Activated CD4-positive, alpha-beta memory T cell treated with anti-CD3 and anti-CD28 coated beads for 36 hours (primary cell): ENCODE measurements at places on chromosomes 2 and 18. TPM values are rescaled to one million over a fixed set of nuclear protein-coding genes. Genes with fewer than 3 reads are reported as not detected.

The GYPC gene
- total RNA-seq: 123 TPM

The TMEM163 gene
- not detected for total RNA-seq

The RSAD2 gene
- total RNA-seq: 8.6 TPM

The C2orf80 gene
- not detected for total RNA-seq

The FAP gene
- total RNA-seq: not detected

The MRPL19 gene
- 64.6 TPM for total RNA-seq

The IL1RL1 gene
- total RNA-seq: 1.3 TPM

The KIF1A gene
- 3.3 TPM for total RNA-seq

The MOB4 gene
- total RNA-seq: 19.5 TPM

The MC2R gene
- not detected for total RNA-seq

The BIN1 gene
- total RNA-seq: 55.4 TPM

The MBD5 gene
- 17.6 TPM for total RNA-seq

The DLX1 gene
- total RNA-seq: not detected

The SLC4A3 gene
- total RNA-seq: not detected

The TANC1 gene
- total RNA-seq: 0.86 TPM

The FBXO48 gene
- 2.6 TPM for total RNA-seq

The ATP6V1C2 gene
- not detected for total RNA-seq

The TRIM43 gene
- not detected for total RNA-seq

The ALK gene
- total RNA-seq: not detected

The NRP2 gene
- 1.9 TPM for total RNA-seq

The FRZB gene
- total RNA-seq: not detected

The EVA1A gene
- total RNA-seq: not detected

The IL1RN gene
- total RNA-seq: 10.5 TPM

The SERPINB10 gene
- not detected for total RNA-seq

The ABCG5 gene
- not detected for total RNA-seq

The POMC gene
- 4.2 TPM for total RNA-seq

The ARHGAP25 gene
- total RNA-seq: 79.8 TPM

The CHRND gene
- not detected for total RNA-seq

The DPP10 gene
- not detected for total RNA-seq

The USP40 gene
- total RNA-seq: 19.3 TPM

The CCDC85A gene
- total RNA-seq: not detected

The ALPI gene
- total RNA-seq: not detected

The PROM2 gene
- total RNA-seq: not detected

The PLGLB1 gene
- total RNA-seq: 0.36 TPM

The MRPL44 gene
- total RNA-seq: 39.4 TPM

The PARD3B gene
- 0.70 TPM for total RNA-seq

The ABCA12 gene
- not detected for total RNA-seq

The G6PC2 gene
- total RNA-seq: not detected

The RPRM gene
- total RNA-seq: not detected
